COR-L47 (cell line): ENCODE measurements at places on chromosomes 3 and 15.

DNA sequence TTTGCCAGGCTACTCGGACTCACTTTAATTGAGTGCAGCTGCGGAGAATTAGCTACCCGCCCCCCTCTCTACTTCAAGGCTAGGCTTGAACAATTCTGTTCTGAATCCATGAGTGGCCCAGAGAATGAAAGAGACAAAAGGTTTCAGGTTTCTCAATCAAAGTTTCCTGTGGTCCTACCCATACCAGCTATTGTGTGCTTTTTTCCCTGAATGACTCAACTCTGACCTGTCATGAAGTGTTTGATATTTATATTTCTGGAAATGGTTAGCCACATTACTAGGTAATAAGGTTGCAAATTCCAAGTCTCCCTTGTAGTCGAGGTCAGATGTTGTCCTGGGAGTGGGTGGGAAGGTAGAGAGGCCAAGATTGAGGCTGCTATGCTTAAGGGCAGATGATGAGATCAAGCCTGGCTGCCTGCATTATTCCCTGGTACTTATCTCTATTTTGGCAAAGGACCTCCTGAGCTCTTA lies 392.7 kb upstream of the TBL1XR1 start:
- DNase-seq = peak; percentile 89

- no peak for DNase-seq
Observed at GRCh38 chr3:194481103-194481502, 5.7 kb downstream of the ATP13A3 start.

DNA sequence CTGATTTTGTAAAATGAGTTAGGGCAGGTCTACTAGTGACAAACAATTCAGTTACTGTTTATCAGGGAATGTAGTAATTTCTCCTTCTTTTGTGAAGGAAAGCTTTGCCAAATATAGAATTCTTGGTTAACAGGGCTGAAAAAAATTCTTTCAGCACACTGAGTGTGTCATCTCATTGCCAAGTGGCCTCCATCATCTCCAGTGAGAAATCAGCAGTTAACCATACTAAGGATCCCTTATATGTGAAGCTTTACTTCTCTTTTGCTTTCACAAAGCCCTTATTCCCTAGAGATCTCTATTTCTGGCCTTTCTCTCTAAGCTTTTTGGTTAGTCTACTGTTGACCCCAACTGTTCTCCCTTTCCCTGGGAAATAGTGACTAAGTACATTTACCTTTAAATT lies 269.1 kb downstream of the SCAPER start:
- no peak for DNase-seq

- DNase-seq = no peak
Observed at GRCh38 chr3:194075802-194076460, 60.0 kb upstream of the HES1 start.

DNA sequence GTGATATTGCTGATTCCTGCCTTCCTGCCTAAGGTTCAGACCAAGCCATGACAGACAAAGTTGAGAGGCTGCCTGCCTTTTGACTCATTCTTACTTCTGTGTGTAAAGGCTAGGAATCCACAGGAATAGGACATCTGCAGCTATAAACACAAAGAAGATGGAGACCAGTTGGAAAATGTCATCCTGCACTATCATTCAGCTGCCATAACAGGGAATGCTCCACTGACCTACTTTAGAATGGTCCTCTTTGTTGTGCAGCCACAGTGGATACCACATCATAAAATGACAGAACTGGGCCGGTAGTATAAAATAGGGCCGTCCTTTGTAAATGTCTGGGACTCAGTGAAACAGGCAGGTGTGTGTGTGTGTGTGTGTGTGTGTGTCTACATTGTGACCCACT lies 75.1 kb downstream of the STAC start:
- no peak for DNase-seq

GRCh38 chr3:12188681-12189287 lies 30.1 kb upstream of the TIMP4 start:
- no peak for DNase-seq

- DNase-seq = no peak
Observed at GRCh38 chr3:194689493-194689944, 3.8 kb downstream of the FAM43A start.

- no peak for DNase-seq
Observed at GRCh38 chr15:52281085-52282035, 14.2 kb downstream of the MYO5C start.

DNA sequence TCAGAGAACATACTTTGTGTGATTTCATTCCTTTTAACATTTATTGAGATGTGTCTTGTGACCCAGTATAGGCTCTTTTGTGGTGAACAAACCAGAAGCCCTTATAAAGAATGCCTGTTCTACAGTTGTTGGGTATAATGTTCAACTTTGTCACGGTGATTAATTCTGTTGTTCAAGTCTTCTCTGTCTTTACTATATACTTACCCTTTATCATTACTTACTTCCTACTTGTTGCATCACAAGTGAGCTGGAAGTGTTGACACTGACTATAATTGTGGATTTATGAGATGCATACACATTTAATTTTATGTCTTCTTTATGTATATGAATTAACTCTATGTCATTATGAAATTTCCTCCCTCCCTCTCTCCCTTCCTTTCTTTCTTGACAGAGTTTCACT lies 59.7 kb upstream of the TBL1XR1 start:
- no peak for DNase-seq
